ENCODE measurements at places on chromosomes 2 and 18.

DNA sequence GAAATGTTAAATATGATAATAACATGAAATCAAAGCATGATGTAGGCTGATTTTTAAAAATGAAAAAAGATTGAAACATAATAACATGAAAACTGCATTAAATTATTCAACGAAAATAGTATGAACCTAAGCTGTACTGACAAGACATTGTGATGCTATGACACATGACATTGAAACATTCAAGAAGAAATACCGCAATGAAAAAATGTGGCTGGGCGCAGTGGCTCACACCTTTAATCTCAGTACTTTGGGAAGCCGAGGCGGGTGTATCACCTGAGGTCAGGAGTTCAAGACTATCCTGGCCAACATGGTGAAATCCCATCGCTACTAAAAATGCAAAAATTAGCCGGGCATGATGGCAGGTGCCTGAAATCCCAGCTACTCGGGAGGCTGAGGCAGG, 14.6 kb downstream of the CXCR1 start:
- no peak for DNase-seq

- no peak for DNase-seq
Observed at GRCh38 chr2:58089081-58089480, 42.5 kb downstream of the VRK2 start.

- DNase-seq, result no peak
Observed at GRCh38 chr2:138730497-138731030, 49.6 kb downstream of the NXPH2 start.

DNA sequence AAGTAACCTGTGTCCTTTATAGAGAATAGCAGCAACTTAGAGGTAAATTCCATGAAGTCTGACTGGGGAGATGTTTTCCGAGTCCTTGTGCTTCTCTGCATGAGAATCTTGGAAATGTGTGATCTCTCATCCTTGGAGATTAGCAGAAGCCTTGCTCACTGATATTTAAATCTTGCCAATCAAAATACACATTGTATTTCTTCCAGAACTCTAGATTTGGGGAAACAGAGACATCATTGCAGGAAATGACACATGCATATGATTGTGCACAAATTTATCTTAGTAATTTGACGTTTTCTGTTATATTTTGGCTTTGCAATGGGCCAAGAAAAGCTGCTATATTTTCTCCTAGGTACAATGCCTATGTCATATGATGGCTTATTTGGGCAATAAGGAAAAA, 182.6 kb downstream of the ZNF804A start:
- no peak for DNase-seq

- DNase-seq, result no peak
Observed at GRCh38 chr2:29039718-29040480, 34.4 kb downstream of the PCARE start.

DNA sequence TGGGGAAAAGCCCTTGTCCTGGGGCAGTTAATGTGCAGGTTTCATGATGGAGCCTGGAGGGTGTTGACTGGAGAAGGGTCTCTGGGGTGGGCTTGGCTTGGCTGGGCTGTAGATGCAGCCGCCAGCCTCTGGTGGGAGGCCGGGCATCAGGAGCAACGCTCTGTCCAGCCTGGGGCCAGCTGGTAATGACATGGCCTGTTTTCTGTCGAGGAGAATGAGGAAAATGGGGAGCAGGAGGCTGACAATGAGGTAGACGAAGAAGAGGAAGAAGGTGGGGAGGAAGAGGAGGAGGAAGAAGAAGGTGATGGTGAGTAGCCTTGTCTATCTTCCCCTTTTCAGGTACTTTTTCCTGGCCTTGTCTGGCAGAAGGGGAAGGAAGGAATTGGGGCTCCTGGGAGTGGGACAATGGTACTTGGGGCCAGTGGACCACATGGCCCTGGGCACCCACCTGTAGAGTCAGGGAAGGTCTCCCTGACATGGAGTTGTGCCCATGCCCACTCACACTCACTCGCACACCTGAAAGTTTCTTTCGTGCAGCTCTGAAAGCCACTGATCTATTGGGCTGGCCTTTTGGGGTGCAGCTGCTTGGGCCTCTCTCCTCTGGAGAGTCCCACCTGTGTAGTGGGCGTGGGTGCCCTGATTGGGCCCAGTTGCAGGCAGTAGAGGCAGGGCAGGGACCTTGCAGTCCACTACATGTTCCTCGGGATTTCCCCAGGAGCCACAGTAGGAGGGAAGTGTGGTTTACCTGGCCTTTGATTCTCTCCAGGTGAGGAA, 3.5 kb downstream of the PTMA start:
- no peak for DNase-seq

DNA sequence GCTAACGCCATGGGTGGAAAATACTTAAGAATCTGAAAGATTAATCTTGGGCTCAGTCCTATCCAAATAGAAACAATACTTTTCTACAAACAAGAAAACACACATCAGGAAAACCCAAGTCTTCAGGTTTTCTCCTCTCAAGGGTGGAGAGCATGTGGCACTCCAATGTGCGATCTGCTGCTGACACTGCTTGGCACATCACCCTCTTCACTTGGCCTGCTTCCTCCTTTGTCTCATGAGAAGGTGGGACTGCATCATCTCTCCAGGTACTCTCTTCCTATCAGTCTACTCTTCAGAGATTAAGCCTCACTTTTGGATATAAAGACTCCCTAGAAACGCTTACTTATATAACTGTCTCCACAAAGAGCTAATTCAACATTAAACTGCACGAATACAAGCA, 26.4 kb downstream of the HDLBP start:
- DNase-seq, result no peak

GRCh38 chr18:64513401-64513800, 364.5 kb upstream of the LINC00305 start:
- no peak for DNase-seq

DNA sequence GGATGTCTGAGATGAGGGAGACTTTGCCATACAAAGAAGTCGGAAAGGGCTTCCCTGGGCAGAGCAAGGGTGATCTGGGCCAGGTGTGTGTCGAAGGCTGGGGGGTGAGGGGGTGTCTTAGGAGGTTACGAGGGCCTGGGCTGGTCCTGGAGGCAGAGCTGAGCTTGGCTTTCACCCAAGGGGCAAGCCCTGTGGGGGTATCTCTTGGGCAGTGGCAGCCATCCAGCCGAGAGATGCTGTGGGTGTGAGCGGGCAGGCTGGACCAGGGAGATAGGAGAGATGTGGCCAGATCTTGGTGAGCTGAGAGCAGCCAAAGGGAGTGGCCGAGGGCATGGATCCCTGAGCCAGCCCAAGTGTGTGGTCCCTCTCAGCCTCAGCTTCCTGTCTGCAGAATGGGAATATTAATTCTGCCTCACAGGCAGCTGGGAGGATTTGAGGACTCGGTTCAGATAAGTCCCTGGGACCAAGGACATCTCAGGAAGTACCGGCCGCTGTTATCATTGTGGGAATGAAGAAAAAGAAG, 33.0 kb downstream of the MAL start:
- DNase-seq, result no peak

- DNase-seq, result no peak
Observed at GRCh38 chr2:197927994-197928393, 123.6 kb downstream of the PLCL1 start.

- no peak for DNase-seq
Observed at GRCh38 chr2:181164699-181165098, 184.3 kb downstream of the UBE2E3 start.

DNA sequence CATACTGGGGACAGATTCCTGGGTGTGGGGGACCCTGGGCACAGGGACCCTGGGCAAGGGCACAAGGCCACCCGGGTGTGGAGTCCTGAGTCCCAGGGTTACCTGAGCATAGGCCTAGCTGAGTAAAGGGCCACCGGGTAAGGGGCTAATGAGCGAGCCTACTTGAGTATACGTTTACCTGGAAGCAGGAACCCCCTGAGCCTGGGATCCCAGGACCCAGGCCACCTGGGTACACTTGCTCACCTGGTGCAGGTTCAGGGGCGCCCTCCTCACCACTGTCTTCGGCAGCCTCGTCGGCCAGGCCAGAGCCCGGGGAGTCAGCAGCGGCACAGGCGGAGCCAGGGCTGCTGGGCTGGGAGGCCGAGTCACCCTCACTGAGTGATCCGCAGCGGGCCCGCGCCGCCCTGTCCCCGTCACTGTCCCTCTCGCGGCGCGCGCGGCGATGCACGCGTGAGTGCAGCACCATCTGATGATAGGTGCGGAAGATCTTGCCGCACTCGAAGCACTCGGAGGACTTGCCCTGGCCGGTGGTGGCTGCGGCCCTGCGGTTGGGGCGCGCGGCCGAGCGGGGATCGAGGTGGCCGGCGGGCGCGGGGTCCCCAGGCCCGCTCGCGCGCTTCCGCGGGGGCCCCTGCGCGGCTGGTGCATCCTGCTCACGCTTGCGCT, 53.9 kb downstream of the ZNF516 start:
- no peak for DNase-seq

DNA sequence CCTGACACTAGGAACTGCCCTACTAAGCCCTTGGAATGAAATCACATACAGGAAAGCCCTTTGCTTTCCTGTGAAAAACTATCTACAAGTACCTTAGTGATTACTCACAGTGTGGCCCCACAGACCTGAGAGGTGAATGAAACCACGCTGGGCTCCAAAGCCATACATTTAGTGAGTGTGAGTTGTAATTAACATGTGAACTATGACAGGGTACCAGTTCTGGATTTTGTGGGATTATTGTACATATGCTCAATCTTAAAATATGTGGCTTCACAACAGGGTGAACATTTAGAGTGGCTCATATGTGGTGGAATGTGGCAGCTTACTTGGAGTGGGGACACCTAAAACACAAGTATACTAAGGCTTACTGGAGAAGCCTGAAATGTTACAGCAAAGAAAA, 12.3 kb downstream of the KCTD1 start:
- no peak for DNase-seq

DNA sequence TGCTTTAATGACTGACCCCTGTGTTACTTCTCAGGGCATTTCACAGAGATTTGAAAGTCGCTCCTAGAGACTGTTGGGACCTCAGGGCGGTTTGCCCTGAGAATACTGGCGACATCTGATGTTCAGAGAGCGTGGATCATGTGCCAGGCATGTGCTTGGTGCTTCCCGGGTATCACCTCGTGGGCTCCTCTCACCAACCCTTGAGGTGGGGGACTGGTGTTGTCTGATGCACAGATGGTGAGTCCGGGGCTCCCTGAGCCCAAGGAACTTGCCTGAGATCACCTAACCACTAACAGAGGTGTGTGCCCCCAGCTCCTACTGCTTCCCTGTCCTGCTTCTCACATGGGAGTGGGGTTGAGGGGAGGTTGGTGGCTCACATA, 16.2 kb downstream of the ATOH8 start:
- DNase-seq, result no peak

- DNase-seq, result no peak
Observed at GRCh38 chr2:168663993-168664392, 138.4 kb upstream of the NOSTRIN start.

DNA sequence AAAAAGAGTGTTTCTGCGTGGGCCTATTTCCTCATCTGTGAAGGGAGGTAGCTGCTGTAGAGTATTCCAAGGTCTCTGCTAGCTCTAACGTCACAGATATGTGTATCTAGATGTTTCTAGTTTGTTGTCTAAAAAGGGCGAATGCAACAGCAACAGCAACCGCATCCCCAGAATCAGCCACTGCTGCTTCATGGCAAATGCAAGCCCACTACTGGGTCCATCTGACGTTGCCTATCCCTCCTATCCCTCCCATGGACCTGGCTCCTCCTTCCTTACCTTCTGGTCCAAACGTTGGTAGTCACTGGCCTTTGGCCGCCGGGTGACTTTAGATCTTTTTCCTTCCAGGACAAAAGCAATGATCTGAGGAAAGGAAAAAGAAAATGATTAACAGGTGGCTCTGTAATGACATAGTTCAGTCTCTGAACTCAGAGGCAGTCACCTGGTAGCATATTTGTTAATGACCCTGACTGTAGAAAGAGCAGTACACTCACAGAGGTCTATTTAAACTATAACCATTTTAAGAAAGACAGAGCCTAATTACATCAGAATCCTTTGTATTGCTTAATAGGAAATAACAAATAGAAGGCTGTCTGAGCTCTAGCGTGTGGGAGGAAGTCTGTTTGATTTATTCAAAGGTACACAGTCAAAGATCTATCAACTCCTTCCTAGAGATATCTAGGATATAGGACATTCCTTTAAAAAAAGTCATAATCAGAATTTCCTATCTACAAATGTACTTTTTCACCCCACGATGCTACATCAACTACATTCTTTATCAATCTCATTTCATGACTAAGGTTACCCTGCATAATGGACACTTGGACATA, 2.9 kb downstream of the TGOLN2 start:
- no peak for DNase-seq

DNA sequence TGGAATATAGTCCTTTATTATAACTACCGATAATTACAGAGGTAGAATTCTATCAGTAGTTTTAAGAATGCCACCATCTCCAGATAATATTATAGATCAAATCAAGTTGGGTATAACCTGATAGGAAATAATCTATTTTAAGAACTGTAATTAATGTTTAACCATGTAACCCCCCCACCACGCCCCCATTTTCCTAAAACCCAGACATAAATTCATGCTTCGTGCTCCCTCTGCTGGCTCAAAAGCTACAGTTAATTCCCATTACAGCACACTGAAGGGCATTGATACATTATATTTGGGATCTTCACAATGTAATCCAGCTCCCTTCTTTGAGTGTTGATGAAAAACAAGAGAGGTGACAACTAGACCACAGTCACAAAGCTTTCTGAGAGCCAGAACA, 228.0 kb upstream of the SMAD7 start:
- DNase-seq, result no peak

DNA sequence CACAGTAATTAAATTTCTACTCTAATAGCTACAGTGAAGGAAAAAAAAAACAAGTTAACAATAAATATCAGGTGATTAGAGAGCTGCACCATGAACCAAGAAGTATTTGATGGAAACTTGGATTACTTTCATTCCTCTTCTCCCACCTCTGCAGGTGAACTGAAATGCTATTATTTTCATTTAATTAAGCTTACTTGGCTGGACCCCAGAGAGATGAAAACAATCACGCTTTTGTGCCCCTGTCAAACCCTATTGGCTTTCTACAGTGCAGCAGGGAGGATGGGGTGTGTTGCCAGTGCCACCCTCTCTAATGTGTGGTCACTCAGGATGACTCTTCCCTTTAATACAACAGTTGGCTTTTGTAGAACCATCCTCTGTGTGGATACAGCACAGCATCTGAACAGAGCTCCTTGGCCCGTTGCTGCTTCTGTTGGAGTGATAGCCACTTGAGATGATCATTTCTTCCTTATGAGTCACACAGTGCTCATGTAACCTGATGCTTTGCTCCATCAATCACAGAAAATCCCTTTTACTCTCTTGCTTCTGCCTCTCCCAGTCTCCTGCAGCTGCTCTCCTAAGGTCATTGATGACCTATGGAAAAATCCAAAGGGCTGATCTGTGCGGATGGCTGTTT, 5.5 kb upstream of the ARL4C start:
- DNase-seq, result peak; percentile 20

DNA sequence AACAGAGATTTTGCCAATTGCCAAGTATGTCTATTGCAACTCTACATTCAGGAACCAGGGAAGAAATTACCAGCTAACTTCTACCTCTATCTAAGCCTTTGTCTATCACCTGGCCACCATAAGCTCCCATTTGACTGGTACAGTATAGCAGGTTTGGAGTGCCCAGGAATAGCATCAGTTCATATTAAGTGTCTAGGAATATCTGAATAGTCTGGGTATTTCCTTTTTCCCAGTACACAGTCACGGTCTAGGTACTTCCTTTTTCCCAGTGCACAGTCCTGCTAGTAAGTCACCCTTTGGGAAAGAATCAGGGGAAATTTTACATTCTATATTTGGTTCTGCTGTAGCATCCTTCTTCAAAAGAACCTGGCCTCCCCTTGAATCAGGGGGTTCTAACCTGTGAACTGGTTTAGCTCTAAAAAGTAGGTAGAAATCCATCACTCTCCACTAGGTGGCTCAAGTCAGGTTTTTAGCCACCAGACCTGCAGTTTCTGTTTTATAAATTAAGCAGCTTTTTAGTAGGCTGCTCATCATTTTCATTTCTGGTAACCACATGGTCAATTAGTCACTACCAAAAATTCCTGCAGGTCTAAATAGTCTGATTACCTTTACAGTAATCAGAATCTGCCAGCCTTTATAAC, 49.3 kb upstream of the DNAJC10 start:
- no peak for DNase-seq

Measured in AG09319 (cell line).